ENCODE measurements at places on chromosomes 4 and X. TPM values are rescaled to one million over a fixed set of nuclear protein-coding genes. Genes with fewer than 3 reads are reported as not detected.

- no peak for DNase-seq
Observed at GRCh38 chrX:130552444-130553073, 150.8 kb downstream of the RBMX2 start.

The HPRT1 gene
- 9.2 TPM for total RNA-seq

DNA sequence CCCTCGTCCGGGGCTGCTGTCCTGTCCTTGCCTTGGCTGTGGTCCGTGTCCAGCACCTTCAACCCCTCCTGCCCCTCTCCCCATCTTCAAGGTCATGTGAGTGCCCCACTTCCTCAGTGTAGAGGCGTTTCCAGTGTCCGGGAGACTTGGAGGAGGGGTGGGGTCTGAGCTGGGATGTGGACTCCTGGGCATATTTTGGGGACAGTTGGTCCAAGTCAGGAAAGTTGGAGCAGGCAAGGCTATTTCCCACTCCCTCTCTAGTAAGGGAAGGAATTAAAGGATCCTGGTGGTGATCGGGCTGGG lies 3.0 kb downstream of the PCGF3 start:
- no peak for DNase-seq

The PPM1K gene
- 9.5 TPM for total RNA-seq

DNA sequence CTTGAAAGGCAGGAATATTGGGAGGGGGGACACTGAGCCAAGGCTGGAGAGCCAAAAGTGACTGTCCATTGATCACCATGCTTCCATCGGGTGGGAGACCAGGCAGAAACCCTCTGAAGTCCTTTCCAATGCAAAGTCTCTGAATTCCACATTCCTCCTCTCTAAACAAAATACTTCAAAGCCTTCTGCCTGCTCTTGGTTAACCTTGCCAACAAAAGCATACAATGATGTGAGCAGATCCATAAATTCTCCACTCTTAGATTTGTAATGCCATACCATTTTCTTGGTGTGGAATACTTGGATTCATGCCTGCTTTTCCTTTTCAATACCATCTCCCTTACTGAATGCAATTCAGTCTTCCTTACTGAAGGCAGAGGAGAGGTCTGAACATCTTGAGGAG lies 74.1 kb upstream of the FAM9B start:
- DNase-seq: no peak

DNA sequence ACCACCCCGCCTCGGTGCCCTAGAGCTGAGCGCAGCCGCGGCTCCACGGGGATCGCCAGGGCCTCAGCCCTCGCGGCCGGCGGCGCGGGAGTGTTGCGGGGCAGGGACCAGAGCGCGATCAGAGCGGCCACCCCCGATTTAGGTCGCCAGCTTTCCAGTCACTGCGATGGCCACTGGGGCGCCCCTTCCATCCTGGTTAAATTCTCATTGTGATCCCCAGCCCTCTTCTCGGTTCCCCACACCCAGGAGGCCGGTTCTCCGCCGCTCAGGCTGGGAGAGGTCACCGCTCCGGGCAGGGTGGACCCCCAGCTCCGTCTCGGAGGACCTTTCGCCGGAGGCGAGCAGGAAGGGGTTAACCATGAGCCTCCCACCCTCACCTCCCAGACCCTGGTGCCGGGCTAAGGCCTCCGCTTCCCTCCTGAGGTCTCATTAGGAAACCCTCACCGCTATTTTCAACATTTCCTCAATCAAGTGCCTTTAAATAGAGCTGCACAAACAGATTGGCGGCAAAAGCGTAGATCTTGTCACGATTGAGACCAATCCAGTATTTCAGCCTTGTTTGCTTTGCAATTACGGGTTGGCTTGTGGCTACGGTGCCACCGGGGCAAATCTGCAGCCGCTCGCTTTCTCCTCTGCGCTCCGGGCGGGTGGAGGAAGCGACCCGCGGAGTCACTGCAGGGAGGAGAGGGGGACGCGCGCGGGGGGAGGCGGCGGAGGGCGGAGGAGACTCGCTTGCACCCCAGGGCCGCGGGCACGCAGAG lies 8.3 kb upstream of the HAND2 start:
- no peak for DNase-seq

GRCh38 chr4:13793020-13793710 lies 165.6 kb upstream of the BOD1L1 start:
- no peak for DNase-seq

DNA sequence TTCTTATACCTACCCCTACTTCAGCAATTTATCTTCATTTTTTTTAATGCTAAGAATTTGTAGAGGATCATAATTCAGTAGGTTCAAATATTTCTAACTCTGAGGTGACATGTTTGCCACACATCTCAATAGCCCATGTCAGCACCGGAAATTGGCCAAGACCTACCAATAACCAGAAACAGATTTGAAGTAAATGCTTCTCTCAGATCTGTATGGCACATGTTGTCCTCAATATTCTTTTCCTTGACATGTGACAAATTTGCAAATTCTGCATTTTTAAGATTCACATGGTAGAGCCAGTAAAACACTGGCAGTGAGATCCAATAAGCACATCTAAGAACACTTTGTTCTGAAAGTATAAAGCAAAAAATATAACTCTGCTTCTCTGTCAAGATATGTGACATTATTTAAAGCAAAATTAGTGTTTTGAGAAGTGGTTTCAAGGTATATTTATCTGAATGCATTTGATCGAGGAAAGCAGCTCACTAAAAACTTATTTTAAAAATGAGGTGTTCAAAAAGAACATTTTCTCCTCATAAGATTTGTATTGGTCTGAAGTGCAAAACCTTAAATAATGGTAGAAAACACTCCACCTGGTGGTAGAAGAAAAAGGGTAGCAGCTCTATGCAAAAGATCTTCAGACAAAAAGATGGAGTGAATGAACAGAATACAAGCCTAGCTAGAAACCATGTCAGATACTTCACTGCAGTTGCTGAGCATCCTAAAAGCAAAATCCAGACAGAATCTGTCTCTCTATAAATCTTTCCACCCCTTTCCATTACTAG lies 513.8 kb upstream of the FAM241A start:
- DNase-seq: peak; percentile 9

GRCh38 chrX:21725916-21726315 lies 32.0 kb downstream of the SMPX start:
- no peak for DNase-seq

DNA sequence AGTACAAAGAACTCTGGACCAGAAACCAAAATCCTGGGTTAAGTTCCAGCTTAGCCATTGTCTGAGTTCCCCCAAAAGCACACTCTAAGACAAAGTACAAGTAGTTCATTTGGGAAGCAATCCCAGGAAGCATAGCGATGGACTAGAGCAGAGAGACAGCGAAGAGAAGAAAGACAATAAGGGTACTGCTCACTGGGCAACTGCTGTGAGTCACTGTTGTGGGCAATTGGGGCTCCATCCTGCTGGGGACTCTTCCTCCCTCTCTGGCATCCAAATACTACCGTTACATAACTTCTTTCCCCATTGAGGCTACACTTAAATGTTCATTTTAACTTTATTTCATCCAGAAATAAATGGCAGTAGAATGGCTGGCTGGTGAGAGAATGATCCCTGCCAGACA lies 14.1 kb downstream of the SRPX start:
- DNase-seq: peak; percentile 33

The GALNTL6 gene
- total RNA-seq: not detected

The ADH1A gene
- total RNA-seq: not detected

- no peak for DNase-seq
Observed at GRCh38 chr4:151599863-151600262, 160.9 kb downstream of the GATB start.
